ENCODE measurements at places on chromosomes 1 and 21.

GRCh38 chr1:62989497-62989896, 205.6 kb downstream of the ATG4C start:
- DNase-seq, result no peak

- no peak for DNase-seq
Observed at GRCh38 chr1:48405400-48405799, 66.6 kb downstream of the SPATA6 start.

- DNase-seq, result no peak
Observed at GRCh38 chr21:30126576-30126975, 40.0 kb downstream of the CLDN17 start.

- peak; percentile 15 for DNase-seq
Observed at GRCh38 chr21:45970674-45971615, 10.6 kb upstream of the COL6A1 start.

- no peak for DNase-seq
Observed at GRCh38 chr1:228161866-228162265, 3.7 kb upstream of the IBA57 start.

GRCh38 chr1:211335522-211336157, 9.0 kb downstream of the TRAF5 start:
- DNase-seq, result no peak

DNA sequence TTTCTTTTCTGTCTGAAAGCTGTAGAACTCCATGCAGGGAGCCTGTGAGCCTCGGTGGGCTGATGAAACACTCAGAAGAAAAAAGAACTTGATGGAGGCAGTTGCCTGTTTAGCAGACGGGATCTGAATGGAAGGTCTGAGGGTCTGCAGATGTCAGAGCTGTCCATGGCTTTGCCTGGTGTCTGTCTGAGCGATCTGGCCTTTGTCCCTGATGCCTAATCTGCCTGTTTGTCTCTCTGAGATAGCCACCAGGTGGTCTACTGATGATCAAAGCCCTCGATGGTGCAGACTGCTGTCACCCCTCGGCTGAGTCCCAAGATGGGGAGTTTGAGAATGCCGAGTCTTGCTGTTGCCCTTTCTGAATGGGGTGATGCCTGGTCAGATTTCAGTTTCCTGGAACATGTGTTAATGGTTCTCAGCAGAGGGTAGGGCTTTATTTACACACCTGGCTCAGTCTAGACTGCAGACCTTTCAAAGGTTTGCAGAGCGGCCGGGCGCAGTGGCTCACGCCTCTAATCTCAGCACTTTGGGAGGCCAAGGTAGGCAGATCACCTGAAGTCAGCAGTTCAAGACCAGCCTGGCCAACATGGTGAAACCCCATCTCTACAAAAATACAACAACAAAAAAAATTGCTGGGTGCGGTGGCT, 90.4 kb downstream of the KIF26B start:
- DNase-seq, result no peak

DNA sequence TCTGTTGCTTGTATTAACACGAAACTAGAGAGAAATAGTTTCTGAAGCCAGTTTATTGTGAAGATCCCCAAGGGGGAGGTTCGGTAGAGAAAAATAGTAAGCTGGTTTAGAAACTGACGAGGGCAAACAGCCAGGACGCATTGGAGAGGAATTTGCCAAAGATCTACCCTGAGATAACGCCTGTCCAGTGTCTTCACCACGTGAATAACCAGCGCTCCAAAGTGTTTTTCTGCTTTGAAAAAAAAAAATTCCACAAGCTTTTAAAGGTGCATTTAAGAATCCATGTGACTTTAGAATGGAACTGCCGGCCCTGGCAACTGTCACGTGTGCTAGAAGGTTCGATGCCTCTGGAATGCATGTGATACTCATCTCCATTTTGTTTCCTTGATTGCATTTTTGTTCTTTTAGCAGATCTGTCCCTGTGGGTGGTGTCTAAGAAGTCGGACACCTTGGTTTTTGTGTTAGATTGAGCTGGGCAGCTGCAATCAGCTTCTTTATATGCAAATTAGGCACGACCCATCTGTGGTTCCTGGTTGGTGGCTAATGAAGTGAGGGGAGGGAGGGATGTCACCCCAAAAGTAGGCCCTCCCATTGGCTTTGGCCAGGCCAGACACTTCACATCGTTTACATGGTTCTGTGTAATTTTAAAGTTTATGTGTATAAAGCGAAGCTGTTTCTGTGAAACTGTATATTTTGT, 1.3 kb upstream of the THAP3 start:
- DNase-seq, result no peak

GRCh38 chr1:97783751-97784150, 137.1 kb downstream of the DPYD start:
- no peak for DNase-seq

DNA sequence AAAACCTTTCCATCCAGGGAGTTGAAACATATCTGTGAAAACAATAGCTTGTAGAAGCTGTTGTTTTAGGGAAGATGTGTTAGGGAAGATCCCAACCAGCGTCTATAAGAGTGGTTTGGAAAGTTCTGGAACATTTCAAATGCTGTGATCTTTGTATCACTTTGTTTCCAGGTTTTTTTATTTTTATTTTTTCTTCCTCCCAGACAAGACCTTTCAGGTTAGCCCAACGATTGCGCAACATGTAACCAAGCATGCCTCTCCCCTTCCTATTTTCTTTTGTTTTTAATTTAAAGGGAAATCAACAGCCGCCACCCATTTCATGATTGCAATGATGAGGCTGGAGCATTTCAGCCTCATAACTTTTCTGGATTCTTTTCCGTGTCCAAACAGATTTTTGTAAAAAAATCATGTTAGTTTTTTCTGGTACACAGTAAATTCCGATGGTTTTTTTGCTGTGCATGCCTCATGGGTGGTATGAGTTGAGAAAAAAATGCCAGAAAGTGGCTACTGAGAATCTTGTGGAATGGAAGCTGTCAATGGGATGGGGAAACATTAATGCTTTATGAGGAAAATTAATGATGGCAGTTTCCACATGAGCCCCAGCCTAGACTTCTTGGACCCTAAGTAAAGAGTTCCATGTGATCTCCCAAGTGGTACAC, 109.3 kb downstream of the RUNX1 start:
- DNase-seq, result no peak

DNA sequence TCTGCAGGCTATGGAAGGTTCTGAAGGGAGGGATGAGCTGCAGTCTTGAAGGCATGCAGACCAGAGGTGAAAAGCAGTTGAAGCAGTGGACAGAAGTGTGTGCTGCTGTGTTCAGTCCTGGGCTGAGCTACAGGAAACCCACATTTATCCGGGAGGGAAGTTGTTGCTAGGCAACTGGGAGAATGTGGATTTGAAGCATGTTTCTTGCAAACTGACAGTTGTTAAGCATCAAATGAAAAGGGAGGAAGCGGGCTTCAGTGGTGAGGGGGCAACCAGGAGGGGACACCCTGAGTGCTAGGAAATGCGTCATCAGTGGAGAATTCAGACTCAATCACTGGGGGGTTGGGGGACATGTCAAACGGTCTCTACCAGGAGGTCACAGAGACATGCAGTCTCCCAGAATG, 28.7 kb downstream of the ABCA4 start:
- DNase-seq, result no peak

GRCh38 chr1:154416471-154417337, 11.6 kb downstream of the IL6R start:
- DNase-seq, result no peak

DNA sequence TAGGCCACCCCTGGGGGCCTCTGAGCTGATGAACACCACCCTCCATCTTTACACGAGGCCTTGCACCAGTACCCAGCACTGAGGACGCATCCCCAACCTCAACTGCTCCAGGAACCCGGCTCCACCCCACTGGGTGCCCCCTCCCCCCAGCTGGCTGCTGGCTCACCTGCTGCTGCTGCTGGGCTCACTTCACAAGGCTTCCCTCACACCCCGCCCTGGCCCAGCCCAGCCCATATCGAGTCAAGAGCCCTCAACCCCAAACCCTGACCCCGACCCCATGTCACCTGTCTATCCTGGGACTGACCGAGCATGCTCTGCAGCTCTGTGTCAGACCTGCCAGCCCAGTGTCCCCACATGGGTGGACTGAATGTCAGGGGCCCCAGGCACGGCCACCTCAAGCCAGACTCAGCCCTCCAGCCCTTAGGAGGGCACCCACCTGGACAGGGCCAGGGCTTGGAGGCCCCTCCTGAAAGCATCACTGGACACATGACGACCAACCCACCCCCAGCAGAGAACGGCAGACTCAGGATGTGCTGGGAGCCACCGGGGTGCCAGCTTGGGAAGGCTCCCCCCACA, 21.4 kb downstream of the WNT9A start:
- no peak for DNase-seq

DNA sequence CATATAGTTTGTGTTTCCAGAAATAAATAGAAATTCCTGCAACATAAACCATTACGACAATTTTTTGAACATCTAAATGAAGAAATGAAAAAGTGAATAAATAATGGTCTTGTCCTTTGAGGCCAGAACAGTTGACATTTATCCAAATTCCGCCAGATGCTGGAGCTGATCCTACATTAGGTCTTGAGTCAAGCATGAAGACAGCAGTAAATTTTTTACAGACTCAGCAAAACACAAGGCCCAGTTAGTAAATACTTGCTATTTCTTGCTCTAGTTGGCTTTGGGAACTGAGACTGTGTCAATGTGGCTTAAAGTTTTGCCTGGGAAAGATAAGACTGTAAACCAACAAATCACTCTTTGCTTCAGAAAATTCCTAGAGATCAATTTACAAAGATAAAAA, 540.1 kb upstream of the RGS18 start:
- DNase-seq, result no peak

DNA sequence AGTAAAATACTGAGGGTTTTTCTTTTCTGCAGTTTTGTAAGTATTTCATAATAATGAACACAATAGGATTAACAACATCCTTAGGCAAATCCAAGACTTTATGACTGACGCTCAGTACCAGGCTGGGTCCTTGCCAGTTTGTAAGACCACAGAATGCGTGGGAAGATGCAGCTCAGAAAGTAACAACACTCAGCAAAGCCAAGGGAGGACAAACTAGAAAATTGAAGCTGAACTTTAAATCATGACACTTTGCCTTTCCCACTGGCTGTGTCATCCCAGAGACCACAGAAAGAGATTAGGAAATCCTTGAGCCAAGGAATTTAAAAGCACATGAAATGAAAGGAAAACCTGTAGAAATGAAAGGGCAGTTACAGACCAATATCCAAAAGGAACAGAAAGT, 426.3 kb upstream of the CHRM3 start:
- DNase-seq, result no peak

DNA sequence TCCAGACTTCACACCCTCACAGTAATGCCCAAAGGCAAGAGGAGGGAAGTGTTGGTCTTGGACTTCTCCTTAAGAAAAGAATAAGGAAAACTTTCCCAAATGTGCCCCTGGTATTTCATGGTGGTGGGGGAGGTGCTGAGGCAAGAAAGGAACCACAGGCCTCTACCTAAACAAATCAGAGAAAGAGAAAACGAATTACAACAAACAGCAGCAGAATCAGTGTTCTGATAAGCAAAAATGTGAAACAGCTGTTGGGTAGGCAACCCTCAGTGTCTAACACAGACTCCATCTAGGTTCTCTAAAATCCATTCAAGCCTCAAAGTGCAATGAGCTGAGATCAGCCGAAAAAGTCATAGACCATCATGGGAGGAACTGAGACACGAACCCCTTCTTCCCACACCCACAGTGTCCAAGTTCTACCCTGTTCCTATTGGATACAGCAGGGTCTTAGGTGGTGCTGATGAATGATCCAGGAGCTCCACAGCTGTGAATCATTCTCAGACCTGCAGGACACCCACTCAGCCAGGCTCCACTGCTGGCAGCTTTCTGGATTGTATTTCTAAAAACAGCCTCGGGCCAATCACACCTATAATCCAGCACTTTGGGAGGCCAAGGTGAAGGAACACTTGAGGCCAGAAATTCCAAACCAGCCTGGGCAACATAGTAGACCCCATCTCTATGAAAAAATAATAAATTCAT, 149.1 kb downstream of the PLPP3 start:
- no peak for DNase-seq

All from NCI-H1105 (cell line).